Liver (tissue), 10 donors: ENCODE measurements at places on chromosomes 12 and 14. TPM values are rescaled to one million over a fixed set of nuclear protein-coding genes. Genes with fewer than 3 reads are reported as not detected.

- peak; percentile 43 for DNase-seq
Measured at GRCh38 chr12:68899251-68899771, 33.7 kb downstream of the CPM start.

- no peak for DNase-seq
Measured at GRCh38 chr12:57229046-57229633, 371 bp upstream of the SHMT2 start.

DNA sequence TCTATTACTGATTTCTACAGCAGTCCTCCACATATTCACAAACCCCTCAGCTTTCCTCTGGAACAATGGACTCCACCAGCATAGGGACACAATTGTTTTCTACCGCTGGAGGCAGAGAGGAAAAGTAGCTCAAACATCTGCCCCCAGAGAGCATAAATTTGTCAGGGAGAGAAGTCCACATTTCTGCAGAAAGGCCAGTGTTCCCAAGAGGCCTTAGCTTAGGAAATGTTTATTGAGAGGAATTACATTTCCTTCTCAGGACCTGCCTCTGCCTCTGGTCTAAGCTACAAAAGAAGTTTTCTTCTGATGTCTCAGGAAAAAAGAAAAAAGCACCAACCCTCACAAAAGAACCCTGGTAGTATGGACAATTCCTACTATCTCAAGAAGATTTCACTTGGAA, 217.8 kb upstream of the BMP4 start:
- no peak for DNase-seq

DNA sequence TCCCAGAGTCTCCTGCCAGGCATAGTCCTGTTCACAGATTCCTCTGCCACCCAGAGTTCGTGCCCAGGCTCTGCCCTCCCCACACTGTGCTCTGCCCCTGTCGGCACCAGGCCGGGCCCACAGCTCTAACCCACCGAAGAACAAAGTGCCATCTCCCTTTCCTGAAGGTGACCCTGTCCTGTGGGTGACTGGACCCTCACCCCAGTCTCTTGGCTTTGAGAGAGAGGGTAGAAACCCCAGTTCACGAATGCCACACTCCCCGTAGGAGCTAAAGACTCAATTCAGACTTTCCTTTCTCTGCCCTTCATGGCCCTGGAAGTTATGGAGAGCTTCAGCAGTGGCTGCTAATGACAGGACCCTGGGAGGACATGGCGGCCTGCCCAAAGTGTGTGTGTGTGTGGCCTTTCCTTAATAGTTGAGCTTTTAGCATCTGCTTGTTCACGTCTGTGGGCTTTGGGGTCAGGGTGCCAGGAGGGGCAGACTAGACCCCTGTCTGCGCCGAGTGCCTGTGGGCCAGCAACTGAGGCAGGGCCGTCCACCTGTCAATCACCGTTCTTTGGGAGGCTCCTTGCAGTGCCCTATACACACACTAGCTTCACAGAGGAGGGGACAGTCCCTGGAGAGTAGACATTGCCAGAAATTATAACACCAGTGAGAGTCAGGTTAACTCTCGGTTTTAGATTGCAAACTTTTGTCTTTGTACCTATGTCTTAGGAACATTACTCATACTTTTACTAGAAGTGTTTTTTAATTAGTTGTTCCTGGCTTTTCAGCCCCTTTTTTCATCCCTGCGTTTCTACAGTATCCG, 84.6 kb upstream of the DYNC1H1 start:
- DNase-seq, result no peak

GRCh38 chr12:111215881-111216280, 153.0 kb downstream of the PHETA1 start:
- DNase-seq, result no peak

GRCh38 chr14:30532264-30532663, 26.7 kb upstream of the G2E3 start:
- no peak for DNase-seq

GRCh38 chr14:75979648-75980565, 1.9 kb downstream of the TGFB3 start:
- DNase-seq, result no peak

DNA sequence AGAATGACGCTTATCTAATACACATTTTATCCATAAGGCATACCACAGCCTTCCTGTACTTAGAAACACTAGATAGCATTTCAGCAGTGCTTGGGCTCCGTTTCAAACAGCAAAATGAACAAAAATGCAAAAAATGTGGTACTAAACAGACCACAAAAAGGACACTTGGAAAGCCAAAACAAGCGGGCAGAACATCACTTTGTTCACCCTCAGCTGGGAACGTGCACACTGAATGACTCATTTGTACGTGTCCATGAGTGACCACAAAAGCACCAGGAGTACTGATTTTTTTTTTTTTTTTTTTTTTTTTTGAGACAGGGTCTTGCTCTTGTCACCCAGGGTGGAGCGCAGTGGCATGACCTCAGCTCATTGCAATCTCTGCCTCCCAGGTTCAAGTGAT, 8.9 kb upstream of the FOXN3 start:
- no peak for DNase-seq

GRCh38 chr12:108090932-108091678, 38.0 kb upstream of the WSCD2 start:
- no peak for DNase-seq

BDKRB1 gene
- polyA plus RNA-seq, result not detected

SLC10A1 gene
- 68.5 TPM for polyA plus RNA-seq

LBHD2 gene
- polyA plus RNA-seq, result 0.53 TPM

GPR84 gene
- 0.09 TPM for polyA plus RNA-seq
